ENCODE measurements at places on chromosomes 13 and 19. TPM values are rescaled to one million over a fixed set of nuclear protein-coding genes. Genes with fewer than 3 reads are reported as not detected.

The LYL1 gene
- total RNA-seq, result 8.7 TPM

The MTUS2 gene
- 12.1 TPM for total RNA-seq

DNA sequence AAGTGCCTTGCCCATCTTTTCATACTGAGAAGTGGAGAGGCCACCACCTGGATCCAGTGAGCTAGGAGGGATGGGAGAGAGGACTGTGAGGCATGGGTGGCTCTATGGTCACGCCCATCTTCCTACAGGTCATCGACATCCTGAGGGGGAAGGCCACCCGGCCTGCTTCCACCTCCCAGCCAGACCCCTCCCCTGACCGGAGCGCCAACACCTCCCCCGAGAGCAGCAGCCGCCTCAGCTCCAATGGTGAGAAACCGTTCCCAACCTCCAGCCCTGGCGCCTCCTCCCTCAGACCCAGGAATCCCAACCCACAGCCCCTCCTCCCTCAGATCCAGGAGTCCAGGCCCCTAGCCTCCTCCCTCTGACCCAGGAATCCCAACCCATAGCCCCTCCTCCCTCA is 10.1 kb downstream of the BCL3 start:
- H3K4me1 ChIP-seq, result no peaks in the 10 kb centered on the region
- H3K27me3 ChIP-seq, result no peaks in the 10 kb centered on the region
- no peak overlapping the region for H3K4me3 ChIP-seq
- DNase-seq, result no peak
- H3K27ac ChIP-seq, result no peak overlapping the region
- H3K36me3 ChIP-seq, result no peaks in the 10 kb centered on the region

GRCh38 chr13:22047785-22048104 is 376.9 kb downstream of the FGF9 start:
- no peaks in the 10 kb centered on the region for H3K27me3 ChIP-seq
- H3K4me3 ChIP-seq, result no peak overlapping the region
- no peaks in the 10 kb centered on the region for H3K36me3 ChIP-seq
- no peak overlapping the region for H3K27ac ChIP-seq
- no peaks in the 10 kb centered on the region for H3K4me1 ChIP-seq

DNA sequence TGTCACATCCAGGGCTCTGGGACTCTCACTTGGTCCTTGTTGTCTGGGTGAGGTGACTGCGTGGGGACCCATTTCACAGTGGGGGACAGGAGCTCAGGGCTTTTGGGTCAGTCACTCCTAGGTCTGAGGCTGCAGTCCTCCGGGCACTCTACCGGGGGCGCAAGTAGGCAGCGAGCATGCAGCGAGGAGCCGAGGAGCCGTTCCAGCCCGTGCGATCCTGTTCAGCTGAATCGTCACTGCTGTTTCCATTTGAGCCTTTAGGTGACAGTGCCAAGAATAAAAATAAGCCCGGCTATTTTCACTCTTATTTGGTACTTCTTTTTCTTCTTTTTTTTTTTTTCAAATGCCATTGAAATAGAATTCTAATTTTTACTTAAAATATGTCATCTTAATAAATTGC is 126.5 kb downstream of the ZNF536 start:
- H3K36me3 ChIP-seq, result no peaks in the 10 kb centered on the region
- no peak overlapping the region for H3K4me3 ChIP-seq
- no peak for DNase-seq
- H3K27me3 ChIP-seq, result peaks cover 3% of the 10 kb centered on the region
- no peaks in the 10 kb centered on the region for H3K4me1 ChIP-seq

Data from aorta (tissue), 5 donors.